ENCODE measurements at places on chromosomes 11 and 22. TPM values are rescaled to one million over a fixed set of nuclear protein-coding genes. Genes with fewer than 3 reads are reported as not detected.

Gene TMA7B
- not detected for total RNA-seq

Gene MPEG1
- total RNA-seq, result not detected

Gene POTEH
- total RNA-seq, result not detected

Gene CAVIN3
- 395 TPM for total RNA-seq
